Stimulated activated CD4-positive, alpha-beta T cell treated with anti-CD3 and anti-CD28 coated beads, Interleukin-4, amount 100 ng/mL, for 4 hours (primary cell): ENCODE measurements at places on chromosomes 4 and X.

DNA sequence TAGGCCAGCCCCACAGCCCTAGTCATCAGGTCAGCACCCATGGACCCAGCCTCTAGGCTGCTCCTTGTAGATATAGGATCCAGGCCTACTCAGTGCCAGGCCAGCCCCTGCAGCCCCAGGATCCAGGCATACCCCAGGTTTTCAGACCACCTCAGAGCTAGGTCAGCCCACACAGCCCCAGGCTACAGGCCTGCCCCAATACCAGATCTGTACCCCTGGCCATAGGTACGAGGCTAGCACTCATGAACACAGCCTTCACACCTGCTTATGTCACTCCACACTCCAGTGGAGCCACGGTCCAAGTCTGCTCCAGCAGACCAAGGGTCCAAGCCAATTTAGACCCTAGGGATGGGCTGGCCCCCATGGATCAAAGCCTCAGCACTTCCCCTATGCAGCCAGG lies 191.0 kb downstream of the DLG3 start:
- DNase-seq, result no peak

- no peak for DNase-seq
Measured at GRCh38 chr4:76982638-76983584, 33.4 kb downstream of the SEPTIN11 start.

- DNase-seq, result no peak
Measured at GRCh38 chrX:150219374-150220185, 143.5 kb upstream of the MAMLD1 start.

GRCh38 chrX:68938244-68939004 lies 109.6 kb downstream of the EFNB1 start:
- DNase-seq, result no peak

DNA sequence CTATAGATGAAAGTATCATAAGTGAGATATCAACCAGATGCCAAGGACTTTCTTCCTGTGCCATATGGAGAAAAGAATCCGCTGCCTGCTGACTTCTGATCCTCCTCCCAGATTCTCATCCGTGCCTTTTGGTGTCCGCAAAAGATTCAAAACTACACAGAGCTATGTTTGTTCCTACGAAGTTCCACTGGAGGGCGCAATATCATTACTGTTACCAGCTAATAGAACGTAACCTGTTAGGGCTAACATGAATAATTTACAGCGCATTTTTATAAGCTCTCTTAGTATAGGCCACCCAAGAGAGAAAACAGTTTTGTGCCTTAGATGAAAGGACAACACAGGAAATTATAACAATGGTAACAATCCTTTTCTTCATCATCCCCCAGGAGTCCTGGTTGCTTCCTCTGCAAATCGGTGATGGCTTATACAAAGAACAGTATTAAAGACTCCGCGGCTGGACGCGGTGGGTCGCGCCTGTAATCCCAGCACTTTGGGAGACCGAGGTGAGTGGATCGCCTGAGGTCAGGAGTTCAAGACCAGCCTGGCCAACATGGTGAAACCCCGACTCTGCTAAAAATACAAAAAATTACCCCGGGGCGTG lies 22.8 kb upstream of the CENPVL3 start:
- DNase-seq, result no peak

- DNase-seq, result no peak
Measured at GRCh38 chrX:124530803-124531202, 184.4 kb downstream of the SH2D1A start.

- DNase-seq, result no peak
Measured at GRCh38 chr4:180407275-180407885, 1835.8 kb upstream of the TENM3 start.

DNA sequence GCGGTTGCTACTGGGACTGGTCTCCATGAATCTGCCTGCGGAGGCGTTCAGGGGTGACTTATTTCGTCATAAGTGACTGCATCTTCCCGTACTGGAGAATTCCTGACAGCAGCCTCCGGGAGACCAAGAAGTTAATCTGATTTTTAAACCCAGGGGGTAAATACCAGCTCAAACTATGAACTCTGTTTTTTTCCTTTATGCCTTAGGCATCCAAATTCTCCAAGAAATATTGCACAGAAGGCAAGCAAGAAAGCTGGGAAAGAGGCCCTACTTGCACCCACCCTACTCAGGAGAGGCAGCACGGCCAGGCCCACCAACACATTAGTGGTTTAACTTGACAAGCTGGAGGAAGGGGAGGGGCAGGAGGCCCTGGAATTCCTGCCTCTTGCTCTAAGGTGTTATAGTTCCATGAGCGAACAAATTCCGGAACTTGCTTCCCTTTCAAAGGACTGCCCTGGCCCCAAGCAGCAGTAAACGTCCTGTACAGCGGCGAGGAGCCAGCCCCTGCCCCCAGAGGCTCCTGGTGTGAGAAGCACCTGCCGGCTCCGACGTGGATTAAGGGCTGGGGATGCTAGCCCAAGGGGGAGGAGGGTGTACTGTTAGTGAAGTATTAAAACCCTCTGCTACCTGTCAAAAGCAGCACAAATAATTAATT lies 177.2 kb downstream of the AFAP1 start:
- no peak for DNase-seq

GRCh38 chrX:6041630-6042029 lies 187.0 kb downstream of the NLGN4X start:
- no peak for DNase-seq

GRCh38 chrX:81355436-81355835 lies 153.5 kb downstream of the SH3BGRL start:
- no peak for DNase-seq

GRCh38 chr4:138460477-138461414 lies 218.6 kb upstream of the SLC7A11 start:
- DNase-seq, result no peak

DNA sequence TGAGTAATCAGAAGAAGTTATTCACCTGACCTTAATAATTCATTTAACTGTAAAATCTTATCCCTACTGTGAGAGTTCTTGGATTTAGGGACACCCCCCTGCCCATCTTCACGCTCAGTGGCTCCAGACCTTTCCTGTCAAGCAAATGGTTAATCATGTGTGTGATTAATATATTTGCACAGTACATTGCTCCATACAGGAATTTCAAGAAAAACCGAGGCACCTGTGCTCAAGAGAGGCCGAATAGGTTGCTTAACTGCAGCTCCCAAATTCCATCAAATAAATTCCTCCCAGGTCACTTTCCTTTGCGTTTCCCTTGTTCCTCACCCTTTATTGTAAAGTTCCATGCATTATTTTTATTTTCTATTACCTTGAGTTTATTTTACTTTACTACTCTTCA lies 119.5 kb downstream of the STOX2 start:
- no peak for DNase-seq

- no peak for DNase-seq
Measured at GRCh38 chr4:160514126-160514525, 1411.2 kb downstream of the RAPGEF2 start.

DNA sequence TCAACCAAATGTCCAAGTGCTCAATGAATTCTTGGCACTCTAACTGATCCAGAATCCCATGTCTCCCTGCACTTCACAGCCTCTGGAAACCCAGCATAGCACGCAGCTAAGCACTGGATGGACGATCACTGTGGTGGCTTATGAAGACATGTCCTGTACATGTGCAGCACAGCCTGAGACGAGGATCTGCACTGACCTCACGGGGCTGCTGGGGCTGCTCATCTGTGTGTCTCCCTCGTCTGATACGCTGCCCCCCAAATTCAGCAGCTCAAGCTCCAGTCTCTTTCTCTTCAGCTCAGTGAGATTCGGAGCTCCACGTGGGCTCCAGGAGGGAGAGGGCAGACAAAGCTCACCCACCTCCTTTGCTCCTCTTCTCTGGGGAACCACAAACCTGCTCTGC lies 126.9 kb downstream of the CPZ start:
- DNase-seq, result no peak

DNA sequence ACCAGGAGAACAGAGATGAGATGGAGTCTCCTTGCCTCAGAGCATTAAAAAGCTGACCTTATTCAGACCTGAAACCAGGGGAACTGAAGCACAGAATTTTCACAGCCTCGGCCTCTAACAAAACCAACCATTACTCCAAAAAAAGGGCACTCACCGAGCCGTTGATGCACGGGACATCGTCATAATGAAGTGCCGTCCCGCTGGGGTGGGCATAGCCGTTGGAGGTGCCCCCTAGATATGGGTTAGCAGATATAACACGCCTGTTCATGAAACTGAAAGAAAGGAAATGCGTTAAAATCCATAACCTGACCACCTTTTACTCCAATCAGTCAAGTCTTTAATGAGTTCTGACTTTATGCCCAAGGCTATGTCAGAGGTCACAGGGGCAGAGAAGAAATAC lies 153.6 kb downstream of the AFAP1 start:
- no peak for DNase-seq

DNA sequence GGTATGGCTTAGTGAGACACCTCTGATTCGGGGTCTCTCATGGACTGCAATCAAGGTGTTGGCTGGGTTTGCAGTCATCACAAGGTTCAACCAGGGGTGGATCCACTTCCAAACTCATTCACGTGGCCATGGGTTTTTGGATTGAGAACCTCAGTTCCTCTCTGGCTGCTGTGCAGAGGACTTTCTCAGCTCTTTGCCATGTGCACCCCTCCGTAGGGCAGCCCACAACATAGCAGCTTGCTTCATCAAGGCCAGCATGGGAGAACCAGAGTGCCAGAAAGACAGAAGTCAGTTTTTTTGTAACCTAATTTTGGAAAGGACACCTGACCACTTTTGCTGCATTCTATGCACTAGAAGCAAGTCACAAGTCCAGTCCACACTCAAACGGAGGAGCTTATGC lies 154.9 kb downstream of the PJA1 start:
- DNase-seq, result no peak

DNA sequence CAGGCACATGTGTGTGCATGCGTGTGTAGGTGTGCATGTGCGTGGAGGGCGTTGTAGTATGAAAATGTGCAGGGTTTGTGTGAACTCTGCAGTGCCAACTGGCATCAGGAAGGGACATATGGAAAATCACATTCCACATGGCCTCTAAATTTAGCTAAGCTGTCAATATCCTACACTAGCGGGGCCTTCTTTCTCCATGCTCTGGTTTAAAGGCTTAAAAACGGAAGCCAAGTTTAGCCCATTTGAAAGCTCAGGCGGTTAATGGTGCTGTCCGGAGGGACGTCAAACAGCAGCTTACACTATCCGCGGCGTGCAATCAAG lies 144.1 kb upstream of the NOCT start:
- DNase-seq, result no peak

DNA sequence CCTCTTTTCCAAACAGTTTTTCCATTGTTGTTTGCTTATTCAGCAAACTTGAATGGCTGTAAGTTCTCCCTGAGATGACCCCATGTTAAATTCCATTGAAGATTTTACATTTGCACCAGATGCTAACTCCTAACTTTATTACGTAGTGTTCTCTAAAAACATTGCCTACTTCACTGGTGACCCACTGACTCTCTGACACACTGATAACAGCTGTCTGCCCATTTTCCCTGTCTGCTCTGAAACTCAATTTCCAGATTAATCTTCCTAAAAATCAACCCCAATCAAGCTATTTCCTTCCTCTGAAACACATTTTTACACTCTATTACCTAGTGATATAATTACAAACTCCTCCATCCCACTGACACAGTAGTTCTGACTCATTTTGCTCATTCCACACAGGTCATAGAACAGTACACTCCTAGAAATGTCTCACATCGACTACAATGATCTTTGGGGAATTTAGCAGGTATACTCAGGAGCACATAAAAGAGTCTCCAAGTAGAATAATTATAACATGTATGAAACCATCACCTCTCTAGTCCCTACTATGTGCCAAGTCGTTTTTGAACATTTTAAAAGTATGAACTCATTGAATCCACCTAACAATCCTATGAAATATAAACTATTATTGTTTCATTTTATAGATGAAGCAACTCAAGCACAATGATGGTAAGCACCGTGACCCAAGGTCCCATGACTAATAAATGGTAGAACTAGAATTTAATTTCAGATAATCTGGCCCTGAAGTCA lies 210.9 kb downstream of the SLIT2 start:
- no peak for DNase-seq

GRCh38 chr4:14596904-14597303 lies 405.4 kb upstream of the CPEB2 start:
- no peak for DNase-seq

DNA sequence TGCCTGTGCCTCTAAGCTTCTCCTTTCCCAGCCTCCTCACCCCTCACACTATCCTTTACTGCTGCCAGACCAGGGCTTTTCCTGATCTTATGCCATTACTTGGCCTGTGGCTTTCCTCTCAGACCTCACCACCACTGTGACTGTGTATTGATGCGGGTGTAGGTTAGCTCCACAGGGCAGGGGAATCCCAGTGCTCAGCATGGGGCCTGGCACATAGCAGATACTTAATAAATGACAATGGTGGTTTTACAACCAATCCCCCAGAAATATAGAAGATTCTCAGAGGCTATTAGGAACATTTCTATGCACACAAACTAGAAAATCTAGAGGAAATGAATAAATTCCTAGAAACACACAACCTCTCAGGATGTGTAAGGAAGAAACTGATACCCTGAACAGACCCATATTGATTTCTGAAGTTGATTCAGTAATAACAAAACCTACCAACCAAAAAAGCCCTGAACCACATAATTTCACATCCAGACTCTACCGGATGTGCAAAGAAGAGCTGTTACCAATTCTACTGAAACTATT lies 129.6 kb upstream of the QRFPR start:
- no peak for DNase-seq

GRCh38 chrX:123272630-123273029 lies 88.6 kb downstream of the GRIA3 start:
- no peak for DNase-seq

- no peak for DNase-seq
Measured at GRCh38 chrX:47815901-47816845, 20.5 kb upstream of the ZNF81 start.

GRCh38 chrX:135463937-135464336 lies 42.2 kb downstream of the SMIM10L2A start:
- DNase-seq, result no peak

DNA sequence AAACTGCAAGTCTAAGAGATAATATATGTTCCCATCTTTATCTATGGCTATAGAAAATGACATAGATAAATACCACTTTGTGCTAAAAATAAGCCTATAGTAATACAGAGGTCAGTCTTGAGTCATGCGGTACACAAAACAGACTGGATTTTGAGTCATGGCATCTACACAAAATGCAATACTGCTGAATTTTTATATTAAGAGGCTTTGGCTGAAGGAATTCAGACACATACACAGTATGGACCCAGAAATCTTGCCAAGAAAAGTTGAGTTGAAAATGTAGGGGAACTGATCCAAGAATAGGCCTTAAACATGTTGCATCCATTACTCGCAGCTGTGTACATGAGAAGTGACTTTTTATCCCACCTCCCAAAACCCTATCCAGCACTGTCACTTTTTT lies 184.4 kb downstream of the TENM3 start:
- no peak for DNase-seq

- no peak for DNase-seq
Measured at GRCh38 chr4:167232805-167233684, 1.2 kb downstream of the SPOCK3 start.

DNA sequence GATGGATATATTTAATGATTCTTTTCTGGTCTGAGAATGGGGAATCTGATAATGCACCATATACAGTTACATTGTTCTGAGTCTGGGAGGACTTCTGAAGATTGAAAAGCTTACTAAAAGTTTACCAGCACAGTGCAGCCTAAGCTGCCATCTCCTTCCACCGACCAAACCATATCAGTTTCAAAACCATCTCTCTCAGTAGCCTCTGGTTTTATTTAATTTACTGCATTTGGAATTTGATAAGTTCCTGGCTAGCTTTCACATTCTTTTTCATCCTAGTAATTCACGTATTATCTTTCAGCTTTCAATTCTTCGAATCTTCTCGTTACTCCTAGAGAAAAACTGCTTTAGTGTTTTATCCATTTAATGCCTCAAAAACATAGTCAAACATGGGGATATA lies 181.4 kb upstream of the HCCS start:
- no peak for DNase-seq

- no peak for DNase-seq
Measured at GRCh38 chr4:3318561-3319021, 25.8 kb downstream of the RGS12 start.
